ENCODE measurements at places on chromosomes 13 and 19. TPM values are rescaled to one million over a fixed set of nuclear protein-coding genes. Genes with fewer than 3 reads are reported as not detected.
A peak's percentile ranks its signal among the peaks of the same experiment; 100 is the strongest.

The ATP1A3 gene
- 4.1 TPM for total RNA-seq

DNA sequence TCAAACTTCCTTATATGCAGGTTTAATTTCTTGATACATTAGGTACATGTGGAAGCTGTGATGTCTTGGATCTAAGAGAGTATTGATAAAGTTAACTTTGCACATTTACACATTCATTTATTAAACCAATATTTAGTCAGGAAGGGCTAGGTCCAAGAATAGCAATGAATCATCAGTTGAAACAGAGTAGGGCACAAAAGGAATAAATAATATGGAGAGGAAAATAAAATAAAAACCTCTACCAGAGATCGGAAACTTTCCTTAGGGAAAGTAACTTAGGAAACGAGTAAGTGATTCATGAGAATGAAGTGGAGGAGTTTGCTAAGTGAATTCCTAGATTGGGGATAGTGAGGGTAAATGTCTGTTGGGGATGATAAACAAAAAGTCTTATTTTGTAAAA lies 259.4 kb upstream of the DACH1 start:
- no peaks in the 10 kb centered on the region for H3K27me3 ChIP-seq
- no peaks in the 10 kb centered on the region for H3K4me1 ChIP-seq
- no peak overlapping the region for H3K4me3 ChIP-seq
- no peak overlapping the region for H3K27ac ChIP-seq
- no peak for DNase-seq

DNA sequence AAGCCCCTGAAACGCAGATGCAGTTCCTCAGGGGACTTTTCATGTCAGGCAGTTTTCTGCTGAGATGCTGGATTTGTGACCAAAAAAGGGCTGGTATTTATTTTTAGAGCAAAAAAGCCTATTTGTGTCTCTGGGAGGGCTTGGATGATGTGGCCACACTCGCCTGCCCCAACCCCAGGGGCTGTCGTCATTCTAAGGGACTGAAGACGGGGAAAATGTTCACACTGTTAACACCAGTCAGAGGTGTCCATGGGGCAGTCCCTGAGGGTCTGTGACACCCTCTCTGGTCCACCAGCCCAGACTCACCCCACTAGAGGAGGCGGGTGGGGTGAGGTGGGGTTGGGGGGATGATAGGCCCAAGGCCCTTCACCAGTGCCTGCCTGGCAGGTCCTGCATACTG lies 15.9 kb upstream of the EPHX3 start:
- no peak overlapping the region for H3K27ac ChIP-seq
- no peak for DNase-seq
- no peaks in the 10 kb centered on the region for H3K4me1 ChIP-seq
- peaks cover 66% of the 10 kb centered on the region for H3K36me3 ChIP-seq
- no peak overlapping the region for H3K4me3 ChIP-seq

- DNase-seq = no peak
- no peak overlapping the region for H3K27ac ChIP-seq
- no peaks in the 10 kb centered on the region for H3K27me3 ChIP-seq
- no peak overlapping the region for H3K4me3 ChIP-seq
- H3K36me3 ChIP-seq = no peaks in the 10 kb centered on the region
- H3K4me1 ChIP-seq = no peaks in the 10 kb centered on the region
Measured at GRCh38 chr13:20344836-20345490, 112.8 kb upstream of the GJB6 start.

GRCh38 chr19:13026462-13027370 lies 31.4 kb downstream of the NFIX start:
- H3K27ac ChIP-seq = no peak overlapping the region
- H3K4me1 ChIP-seq = peaks cover 20% of the 10 kb centered on the region
- H3K27me3 ChIP-seq = peaks cover 21% of the 10 kb centered on the region
- H3K36me3 ChIP-seq = no peaks in the 10 kb centered on the region
- H3K4me3 ChIP-seq = no peak overlapping the region
- DNase-seq = no peak

GRCh38 chr13:94154367-94154766 lies 325.1 kb downstream of the DCT start:
- no peak for DNase-seq
- H3K27me3 ChIP-seq = no peaks in the 10 kb centered on the region
- H3K4me3 ChIP-seq = no peak overlapping the region

DNA sequence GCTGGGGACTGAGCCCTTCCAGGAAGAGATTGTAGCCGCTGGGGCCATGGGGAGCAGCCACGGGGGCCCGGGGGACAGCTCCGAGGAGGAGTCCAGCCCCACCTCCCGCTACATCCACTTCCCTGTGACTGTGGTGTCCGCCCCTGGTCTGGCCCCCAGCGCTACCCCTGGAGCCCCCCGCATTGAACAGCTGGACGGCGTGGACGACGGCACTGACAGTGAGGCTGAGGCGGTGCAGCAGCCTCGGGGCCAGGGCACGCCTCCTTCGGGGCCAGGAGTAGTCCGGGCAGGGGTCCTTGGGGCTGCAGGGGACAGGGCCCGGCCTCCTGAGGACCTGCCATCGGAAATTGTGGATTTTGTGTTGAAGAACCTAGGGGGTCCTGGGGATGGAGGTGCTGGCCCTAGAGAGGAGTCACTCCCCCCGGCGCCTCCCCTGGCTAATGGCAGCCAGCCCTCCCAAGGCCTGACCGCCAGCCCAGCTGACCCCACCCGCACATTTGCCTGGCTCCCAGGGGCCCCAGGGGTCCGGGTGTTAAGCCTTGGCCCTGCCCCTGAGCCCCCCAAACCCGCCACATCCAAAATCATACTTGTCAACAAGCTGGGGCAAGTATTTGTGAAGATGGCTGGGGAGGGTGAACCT lies 9.6 kb downstream of the IGFLR1 start:
- no peaks in the 10 kb centered on the region for H3K27me3 ChIP-seq
- no peak overlapping the region for H3K27ac ChIP-seq
- no peak for DNase-seq
- H3K4me1 ChIP-seq = peaks cover 12% of the 10 kb centered on the region
- H3K36me3 ChIP-seq = peaks cover 42% of the 10 kb centered on the region

- no peaks in the 10 kb centered on the region for H3K27me3 ChIP-seq
- peaks cover 4% of the 10 kb centered on the region for H3K4me1 ChIP-seq
- H3K36me3 ChIP-seq = no peaks in the 10 kb centered on the region
- H3K4me3 ChIP-seq = peak overlapping the region; percentile 57
- no peak overlapping the region for H3K27ac ChIP-seq
Measured at GRCh38 chr13:48318377-48318811, 14.8 kb downstream of the RB1 start.

DNA sequence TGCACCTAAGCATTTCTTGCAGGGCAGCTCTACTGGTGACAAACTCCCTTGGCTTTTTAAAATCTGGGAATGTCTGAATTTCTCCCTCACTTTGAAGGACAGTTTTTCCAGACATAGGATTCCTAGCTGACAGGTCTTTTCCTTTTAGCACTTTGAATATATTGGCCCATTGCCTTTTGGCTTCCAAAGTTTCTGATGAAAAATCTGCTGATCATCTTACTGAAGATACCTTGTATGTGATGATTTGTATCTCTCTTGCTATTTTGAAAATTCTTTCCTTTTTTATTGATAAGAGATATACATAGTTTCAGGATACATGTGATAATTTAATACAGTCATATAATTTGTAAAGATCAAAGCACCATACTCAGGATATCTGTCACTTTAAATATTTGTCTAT lies 211.1 kb downstream of the ZIC5 start:
- no peak for DNase-seq
- no peaks in the 10 kb centered on the region for H3K36me3 ChIP-seq
- no peaks in the 10 kb centered on the region for H3K27me3 ChIP-seq
- H3K4me3 ChIP-seq = no peak overlapping the region

DNA sequence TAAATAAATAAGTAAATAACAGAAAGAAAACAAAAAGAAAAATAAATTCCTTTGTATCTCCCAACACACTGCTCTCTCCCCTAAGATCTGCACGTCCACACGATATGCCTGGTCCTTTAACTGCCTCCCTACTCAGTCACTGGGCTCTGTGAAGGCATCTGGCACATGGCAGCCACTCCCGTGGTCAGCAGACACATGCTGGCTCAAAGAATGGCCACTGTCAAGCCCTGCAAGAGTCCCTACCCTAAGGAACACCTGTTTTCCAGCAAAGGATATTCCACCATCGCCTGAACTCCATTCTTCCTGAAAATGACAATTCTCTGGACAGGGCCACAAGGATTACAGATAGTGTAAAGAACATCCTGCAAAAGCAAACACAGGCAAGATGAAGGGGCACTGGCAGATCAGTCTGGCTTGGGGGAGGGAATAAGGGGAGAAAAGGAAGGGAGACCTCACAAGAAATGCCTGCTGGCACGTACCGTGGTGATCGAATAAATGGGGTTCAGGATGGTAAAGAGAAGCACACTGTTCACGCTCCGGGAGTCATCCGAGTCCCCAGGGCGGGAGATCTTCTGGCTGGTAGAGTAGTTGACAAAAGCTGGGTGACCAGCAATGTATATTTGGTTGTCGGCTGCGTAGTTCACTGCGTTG lies 4.3 kb downstream of the HNRNPL start:
- no peaks in the 10 kb centered on the region for H3K27me3 ChIP-seq
- H3K36me3 ChIP-seq = peaks cover 75% of the 10 kb centered on the region
- H3K4me3 ChIP-seq = no peak overlapping the region
- no peak overlapping the region for H3K27ac ChIP-seq

- no peak for DNase-seq
- no peaks in the 10 kb centered on the region for H3K4me1 ChIP-seq
- H3K4me3 ChIP-seq = no peak overlapping the region
- H3K36me3 ChIP-seq = no peaks in the 10 kb centered on the region
- H3K27ac ChIP-seq = no peak overlapping the region
Measured at GRCh38 chr13:80555796-80556678, 215.1 kb upstream of the SPRY2 start.

GRCh38 chr13:31012655-31013024 lies 80.2 kb downstream of the TEX26 start:
- no peak overlapping the region for H3K4me3 ChIP-seq
- no peak for DNase-seq
- H3K36me3 ChIP-seq = no peaks in the 10 kb centered on the region

The UCHL3 gene
- total RNA-seq = 37.1 TPM

The JSRP1 gene
- 0.73 TPM for total RNA-seq

GRCh38 chr19:51571599-51571998 lies 516 bp downstream of the ZNF175 start:
- no peak for DNase-seq
- peak overlapping the region; percentile 46 for H3K27ac ChIP-seq
- no peaks in the 10 kb centered on the region for H3K27me3 ChIP-seq
- peaks cover 5% of the 10 kb centered on the region for H3K36me3 ChIP-seq
- peak overlapping the region; percentile 82 for H3K4me3 ChIP-seq
